ENCODE measurements at places on chromosomes 1 and 21.
A peak's percentile ranks its signal among the peaks of the same experiment; 100 is the strongest.

GRCh38 chr1:30686236-30686935 is 37.0 kb downstream of the MATN1 start:
- no peak for ATAC-seq

DNA sequence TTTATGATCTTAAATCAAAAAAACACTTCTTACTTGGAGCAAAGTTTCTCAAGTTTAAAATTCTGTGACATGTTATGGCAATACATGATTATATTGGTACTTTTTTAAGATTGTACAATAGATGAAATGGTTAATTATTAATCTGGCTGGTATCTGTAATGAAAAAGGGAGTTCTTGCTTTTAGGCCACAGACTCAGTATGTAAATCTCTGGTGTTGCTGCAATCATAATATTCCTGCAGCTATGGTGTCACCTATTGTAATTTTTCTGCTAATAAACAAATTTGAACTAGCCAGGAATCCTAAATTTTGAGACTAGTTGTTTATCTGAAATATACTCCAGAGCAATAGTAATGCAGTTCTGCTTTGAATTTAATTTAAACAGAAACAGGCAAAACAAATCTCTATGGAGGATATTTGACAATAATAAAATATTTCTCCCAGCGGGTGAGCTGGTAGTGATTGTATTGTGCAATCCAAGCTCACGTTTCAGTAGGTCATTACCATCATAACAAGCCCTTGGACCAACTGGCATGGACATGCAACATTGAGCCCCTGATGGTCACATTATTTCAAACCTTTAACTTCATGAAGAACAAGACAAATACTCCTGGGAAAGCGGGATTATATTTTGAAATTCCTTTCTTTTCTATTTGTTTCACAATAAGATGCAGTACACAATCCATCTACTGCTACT is 77.2 kb upstream of the USH2A start:
- no peak for ATAC-seq

GRCh38 chr1:34867415-34867814 is 7.9 kb upstream of the SMIM12 start:
- ATAC-seq, result no peak

- no peak for ATAC-seq
Observed at GRCh38 chr1:173063171-173063570, 12.4 kb upstream of the TNFSF18 start.

- no peak for ATAC-seq
Observed at GRCh38 chr1:171426645-171427044, 58.7 kb upstream of the PRRC2C start.

- ATAC-seq, result no peak
Observed at GRCh38 chr1:108188801-108189200, 11.3 kb downstream of the SLC25A24 start.

GRCh38 chr1:10693497-10694273 is 102.8 kb downstream of the CASZ1 start:
- ATAC-seq, result peak; percentile 49

DNA sequence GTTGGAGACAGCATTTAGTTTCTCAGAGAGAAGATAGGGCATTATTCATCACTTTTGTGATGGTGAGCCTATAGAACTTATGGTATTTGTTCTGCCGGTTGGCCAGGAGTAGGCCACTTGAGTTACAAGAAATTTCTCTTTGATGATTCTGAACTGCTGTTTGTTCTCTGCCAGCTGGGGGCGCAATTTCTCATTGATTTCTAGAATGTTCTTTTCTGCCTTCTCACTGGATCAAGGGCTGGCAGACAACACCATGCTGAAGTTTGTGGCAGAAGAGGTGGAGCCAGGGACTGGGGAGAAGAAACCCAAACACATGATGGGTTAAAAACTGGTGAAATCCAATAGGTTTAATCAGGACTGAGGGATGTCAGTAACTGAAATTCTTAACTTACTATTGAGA is 360.6 kb downstream of the FAM72C start:
- no peak for ATAC-seq

DNA sequence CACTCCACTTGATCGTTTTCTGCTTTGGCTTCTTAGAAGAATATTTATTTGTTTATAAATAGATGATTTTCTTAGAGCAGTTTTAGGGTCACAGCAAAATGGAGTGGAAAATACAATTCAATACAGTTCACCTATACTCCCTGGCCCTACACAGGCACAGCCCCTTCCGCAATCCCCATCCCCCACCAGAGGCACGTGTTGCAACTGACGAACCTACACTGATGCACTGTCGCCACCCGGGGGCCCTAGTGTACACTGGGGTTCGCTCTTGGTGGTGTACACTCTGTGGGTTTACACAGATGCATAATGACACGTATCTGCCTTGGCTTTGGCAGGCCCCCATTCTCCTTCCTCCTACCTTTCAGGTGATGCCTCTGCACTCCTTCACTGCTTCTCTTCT is 8.0 kb downstream of the ECHDC2 start:
- no peak for ATAC-seq

GRCh38 chr1:52996653-52997052 is 65.4 kb upstream of the PODN start:
- ATAC-seq, result no peak
